ENCODE measurements at places on chromosomes 1 and 21.

GRCh38 chr21:31938330-31939301 lies 65.8 kb downstream of the HUNK start:
- no peak for DNase-seq

DNA sequence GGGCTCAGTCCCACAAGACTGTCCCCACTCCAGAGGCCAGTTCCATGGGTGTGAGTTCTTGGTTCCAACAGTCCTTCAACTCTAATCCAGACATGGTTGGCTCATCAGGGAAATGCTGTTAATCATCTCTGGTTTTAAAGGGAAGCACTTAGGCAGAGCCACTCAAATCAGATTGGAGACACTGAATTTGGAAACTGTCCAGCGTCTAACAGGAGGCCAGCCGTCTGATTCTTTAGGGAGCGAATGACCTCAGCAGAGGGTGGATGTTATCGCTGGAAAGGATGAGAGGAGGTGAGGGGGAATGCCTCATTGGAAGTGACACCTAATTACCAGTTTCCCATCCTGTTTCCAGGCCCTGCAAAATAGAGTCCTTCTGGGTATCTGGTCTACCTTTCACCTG lies 22.8 kb upstream of the LRRC38 start:
- no peak for DNase-seq

GRCh38 chr1:65255656-65256050 lies 53.7 kb upstream of the DNAJC6 start:
- no peak for DNase-seq

- DNase-seq = no peak
Observed at GRCh38 chr21:24840287-24840686, 767.0 kb downstream of the MRPL39 start.

GRCh38 chr21:44716984-44717383 lies 5.6 kb upstream of the TSPEAR start:
- no peak for DNase-seq

- no peak for DNase-seq
Observed at GRCh38 chr1:201127755-201128455, 921 bp upstream of the ASCL5 start.

GRCh38 chr1:111204983-111205713 lies 4.7 kb upstream of the DENND2D start:
- DNase-seq = no peak

GRCh38 chr1:45884700-45885099 lies 81.3 kb downstream of the MAST2 start:
- no peak for DNase-seq

DNA sequence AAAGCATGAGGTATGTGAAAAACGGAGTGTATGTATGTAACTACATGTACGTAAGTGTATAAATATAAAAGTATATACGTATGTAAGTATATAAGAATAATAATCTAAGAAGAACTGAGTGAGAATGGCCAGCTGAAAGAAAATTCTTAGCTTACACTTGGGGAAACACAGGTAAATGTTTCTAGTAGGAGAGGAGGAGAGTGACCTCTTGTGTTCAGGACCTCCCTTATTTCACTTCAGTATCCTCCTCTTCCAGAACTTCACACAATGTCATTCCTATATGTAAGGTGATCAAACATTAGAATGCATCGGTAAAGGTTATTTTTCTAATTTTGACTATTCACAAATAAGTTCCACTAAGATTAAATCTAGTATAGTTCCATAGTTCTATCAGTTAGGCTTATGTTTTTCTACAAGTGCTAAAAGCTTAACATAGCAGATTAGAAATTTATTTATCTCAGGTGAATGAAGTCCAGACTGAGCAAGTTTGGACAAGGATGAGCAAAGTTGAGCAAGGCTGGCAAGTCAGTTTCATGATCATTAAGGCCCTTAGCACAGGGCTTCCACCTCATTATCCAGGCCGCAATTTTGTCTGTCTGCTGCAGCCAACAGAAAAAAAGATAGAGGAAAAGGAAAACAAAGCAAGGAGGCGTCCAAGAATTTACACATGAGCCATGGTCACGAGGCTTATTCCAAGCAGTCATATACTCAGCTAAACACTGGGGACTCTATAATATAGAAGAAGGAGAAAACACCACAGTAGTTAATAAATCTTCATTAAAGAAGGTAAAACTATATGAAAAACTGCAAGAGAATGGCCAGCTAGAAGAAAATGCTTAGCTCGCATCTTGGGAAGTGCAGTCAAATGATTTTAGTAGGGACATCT lies 7.1 kb upstream of the MROH9 start:
- no peak for DNase-seq

GRCh38 chr1:197451381-197451780 lies 183.3 kb downstream of the CRB1 start:
- no peak for DNase-seq

GRCh38 chr1:167631936-167632614 lies 2.0 kb downstream of the RCSD1 start:
- no peak for DNase-seq

GRCh38 chr21:45724345-45724961 lies 80.9 kb downstream of the PCBP3 start:
- DNase-seq = no peak

Data from stimulated activated CD4-positive, alpha-beta T cell treated with anti-CD3 and anti-CD28 coated beads, Interleukin-12 subunit alpha, Interleukin-12 subunit beta, amount 100 ng/mL, for 4 hours (primary cell).